CD4-positive, alpha-beta T cell (primary cell): ENCODE measurements at places on chromosomes 12 and 14. TPM values are rescaled to one million over a fixed set of nuclear protein-coding genes. Genes with fewer than 3 reads are reported as not detected.

GRCh38 chr12:58416236-58416635 is 474.9 kb downstream of the ATP23 start:
- no peak for DNase-seq

DNA sequence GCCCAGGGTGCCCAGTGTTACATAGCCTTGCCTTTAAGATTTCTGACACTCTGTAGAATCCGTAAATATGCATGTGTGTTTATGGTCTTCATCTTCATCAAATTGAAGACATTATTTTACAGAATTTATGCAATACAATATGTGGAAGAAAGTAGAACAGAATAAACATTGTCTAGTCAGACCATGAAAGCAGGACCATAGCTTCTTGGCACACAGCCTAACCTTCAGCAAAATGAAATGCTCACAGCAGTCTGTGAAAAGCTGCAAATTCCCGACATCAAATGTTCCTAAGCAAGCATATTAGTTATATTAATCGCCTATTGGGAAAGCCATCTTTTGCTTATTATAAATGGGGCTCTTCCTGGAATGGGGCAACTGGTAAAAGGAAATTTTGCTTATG is 111.3 kb upstream of the GARIN2 start:
- no peak for DNase-seq

DNA sequence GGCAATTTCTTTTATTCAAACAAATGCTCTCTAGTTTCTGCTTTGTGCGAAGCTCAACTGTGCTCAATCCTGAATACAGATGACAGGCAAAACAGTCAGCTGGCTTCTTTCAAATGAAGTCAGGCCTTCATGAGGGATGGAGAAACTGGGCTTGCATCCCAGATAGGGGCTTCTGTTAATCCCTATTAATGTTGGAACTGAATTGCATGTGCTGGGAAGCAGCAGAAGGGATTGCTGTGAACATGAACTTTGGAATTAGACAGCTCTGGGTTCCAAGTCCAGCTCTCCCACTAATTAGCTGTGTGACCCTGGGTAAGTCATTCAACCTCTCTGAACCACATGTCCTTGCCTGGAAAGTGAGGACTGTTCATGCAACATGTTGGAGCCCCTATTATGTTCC is 21.1 kb upstream of the CORO1C start:
- DNase-seq = no peak

GRCh38 chr14:73739174-73739898 is 25.2 kb upstream of the PNMA1 start:
- no peak for DNase-seq

GRCh38 chr12:128586451-128587029 is 237.2 kb downstream of the SLC15A4 start:
- DNase-seq = no peak

DNA sequence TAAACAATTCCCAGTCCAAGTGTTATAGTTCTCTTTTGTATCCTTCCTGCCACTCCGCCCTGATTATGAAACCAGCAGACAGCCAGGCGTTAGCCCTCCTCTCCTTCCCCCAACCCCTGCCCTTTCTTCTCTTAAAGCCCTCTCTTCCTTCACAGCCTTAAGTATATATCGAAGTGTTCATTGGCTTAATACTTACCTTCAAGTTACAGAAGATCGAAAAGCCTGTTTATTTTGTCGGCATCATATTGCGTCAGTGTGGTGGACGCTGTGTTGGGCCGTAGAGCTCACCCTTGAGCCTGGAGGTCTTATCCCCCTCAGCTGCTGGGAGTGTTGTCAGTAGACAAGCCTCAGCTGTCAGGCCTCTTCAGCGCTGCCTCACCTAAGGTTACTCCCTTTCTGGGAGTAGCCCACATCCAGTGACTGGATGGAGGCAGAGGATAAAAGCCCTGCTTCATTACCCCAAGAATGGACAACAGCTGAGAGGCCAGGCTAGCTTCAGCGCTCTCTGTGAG is 36.2 kb downstream of the CMAS start:
- DNase-seq = no peak

The ACSM4 gene
- not detected for total RNA-seq
